Fibroblast of lung (primary cell): ENCODE measurements at places on chromosomes 4 and X. TPM values are rescaled to one million over a fixed set of nuclear protein-coding genes. Genes with fewer than 3 reads are reported as not detected.

JADE3 gene
- total RNA-seq: 4.1 and 5.3 TPM in 2 replicates

RS1 gene
- not detected in 2 replicates for total RNA-seq

DTHD1 gene
- not detected in 2 replicates for total RNA-seq

BST1 gene
- total RNA-seq: 14.6 and 15.7 TPM in 2 replicates

UGT2B11 gene
- not detected in 2 replicates for total RNA-seq

PPP1R2C gene
- total RNA-seq: not detected in 2 replicates

ZNF630 gene
- total RNA-seq: 2.1 and 4.3 TPM in 2 replicates
